NCI-H524 (cell line): ENCODE measurements at places on chromosomes 5 and 9.

- no peak for DNase-seq
These were observed 26.4 kb downstream of the FBXL7 start for GRCh38 chr5:15526413-15526812.

GRCh38 chr9:87776481-87777379 is 50.8 kb downstream of the CTSL start:
- DNase-seq, result no peak

DNA sequence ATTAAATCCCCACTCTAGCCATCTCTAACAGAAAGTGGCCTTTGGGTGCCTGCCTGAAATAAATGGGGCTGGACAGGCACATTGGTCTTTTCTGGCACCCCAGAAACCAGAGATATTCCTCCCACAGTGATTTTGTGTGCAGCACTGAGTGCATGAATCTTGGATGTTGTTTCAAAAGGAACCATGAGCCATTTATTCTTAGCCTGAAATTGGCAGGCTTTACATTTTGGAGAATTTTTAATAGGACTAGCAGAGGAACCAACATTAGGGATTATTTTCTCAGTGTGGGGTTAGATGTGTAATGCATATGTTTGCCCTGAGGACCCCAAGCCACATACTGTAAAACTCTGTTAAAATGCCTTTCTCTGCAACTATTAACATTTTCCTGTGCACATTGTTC is 451.3 kb downstream of the NFIB start:
- DNase-seq, result no peak

DNA sequence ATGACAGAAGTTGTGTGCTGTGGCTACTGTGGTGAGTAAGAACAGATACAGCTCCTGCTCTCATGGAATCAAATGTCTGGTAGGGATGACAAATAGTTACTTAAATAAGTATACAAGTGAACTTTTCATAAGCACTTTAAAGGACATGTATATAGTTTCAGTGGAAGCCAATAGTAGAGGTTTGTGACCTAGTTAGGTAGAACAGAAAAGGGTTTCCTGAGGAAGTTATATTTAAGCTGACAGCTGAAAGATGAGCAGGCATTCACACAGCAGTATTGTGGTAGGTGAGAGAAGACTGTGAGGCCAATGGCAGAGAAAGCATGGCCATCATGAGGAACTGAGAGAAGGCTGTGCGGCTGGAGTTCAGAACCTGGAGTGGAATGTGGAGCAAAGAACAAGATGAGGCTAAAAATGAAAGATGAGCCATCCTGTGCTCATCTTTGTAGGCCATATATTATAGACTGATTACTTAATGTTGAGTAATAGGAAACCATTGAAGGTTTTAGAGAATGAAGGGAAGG is 15.4 kb downstream of the FAM174A start:
- no peak for DNase-seq

GRCh38 chr9:100884518-100884917 is 144.0 kb upstream of the PLPPR1 start:
- DNase-seq, result peak; percentile 46

DNA sequence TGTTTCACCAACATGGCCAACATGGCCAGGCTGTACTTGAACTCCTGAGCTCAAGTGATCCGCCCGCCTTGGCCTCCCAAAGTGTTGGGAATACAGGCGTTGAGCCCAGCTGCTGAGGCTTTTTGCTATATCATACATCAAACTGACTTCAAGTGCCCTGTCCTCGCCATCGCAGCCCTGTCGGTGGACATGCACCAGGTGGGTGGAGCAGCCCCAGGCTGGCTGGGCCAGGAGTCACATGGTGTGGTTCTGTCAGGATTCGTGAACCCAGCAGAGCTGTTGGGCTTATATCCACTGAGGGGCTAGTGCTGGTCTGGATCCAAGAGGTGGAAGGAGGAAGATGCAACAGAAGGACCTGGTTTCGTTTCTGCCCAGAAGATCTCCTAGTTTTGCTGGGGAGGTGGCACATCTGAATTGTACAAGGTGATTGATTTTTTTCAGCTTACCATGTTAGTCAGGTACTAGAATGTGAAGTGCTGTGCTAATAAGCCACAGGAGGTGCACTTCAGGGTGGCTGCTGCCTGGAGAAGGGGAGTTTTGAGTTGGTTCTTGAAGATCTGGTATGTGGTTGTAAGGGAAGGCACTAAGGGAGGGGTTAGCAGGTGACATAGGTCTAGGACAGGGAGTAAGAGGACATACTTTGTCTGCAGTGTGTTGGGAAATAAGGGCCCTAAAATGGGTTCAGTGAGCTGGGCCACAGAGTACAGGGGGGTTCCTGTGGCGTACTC is 16.1 kb downstream of the PCBD2 start:
- no peak for DNase-seq

DNA sequence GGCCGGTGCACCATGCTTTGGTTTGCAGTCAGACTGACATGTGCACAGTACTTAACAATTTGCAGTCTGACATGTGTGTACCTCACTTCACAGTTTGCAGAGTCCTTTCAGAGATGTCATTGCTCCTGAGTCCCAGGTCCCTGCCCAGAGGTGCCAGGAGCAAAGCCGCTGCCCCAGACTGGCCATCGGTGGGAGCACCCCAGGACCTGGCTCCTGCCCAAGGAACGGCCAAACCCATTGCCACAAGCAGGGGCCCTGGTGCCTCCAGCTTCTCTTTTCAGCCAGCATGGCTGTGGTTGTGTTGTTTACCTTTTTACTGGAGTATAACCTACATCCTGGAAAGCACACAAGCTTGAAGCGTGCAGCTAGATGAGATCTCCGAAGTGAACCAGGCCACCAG is 28.6 kb downstream of the RASGEF1C start:
- DNase-seq, result no peak

- no peak for DNase-seq
These were observed 41.7 kb upstream of the UBAC1 start for GRCh38 chr9:136002881-136003280.

DNA sequence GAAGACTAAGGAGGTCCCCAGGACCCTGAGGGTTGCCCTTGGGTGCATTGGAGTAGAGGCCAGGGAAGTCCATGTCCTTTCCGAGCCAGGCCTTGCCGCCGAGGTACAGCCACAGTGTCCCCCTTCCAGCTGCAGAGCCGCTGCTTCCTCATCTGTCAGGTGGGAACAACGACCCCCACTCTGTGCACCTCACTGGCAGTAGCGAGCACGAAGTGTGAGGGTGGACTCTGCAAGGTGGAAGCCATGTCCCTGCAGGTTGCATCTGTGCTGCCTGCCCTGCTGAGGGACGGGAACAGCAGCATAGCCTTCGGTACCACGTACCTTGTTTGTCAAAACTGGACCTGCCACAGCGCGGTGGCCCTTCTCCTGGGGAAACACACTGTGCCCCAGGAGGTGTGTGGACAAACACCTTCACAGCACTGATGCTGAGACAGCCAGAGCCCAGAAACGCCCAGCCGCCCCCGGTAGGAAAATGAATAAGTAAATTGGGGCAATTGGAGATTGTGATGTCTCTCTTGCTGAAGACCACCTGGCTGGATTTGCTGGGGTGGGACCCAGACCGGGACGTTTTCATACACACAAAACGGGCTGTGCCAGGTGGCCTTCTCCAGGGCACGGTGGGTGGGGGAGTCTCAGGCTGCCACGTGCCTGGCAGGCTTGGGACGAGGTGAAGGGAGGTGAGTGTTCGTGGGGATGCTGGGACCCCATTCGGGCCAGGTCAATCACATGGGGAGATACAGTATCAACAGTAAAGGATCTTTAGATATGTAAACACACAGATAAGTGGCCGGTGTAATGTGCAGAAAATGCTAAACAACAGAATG is 157.3 kb downstream of the RXRA start:
- no peak for DNase-seq

GRCh38 chr5:131252824-131253171 is 11.1 kb upstream of the CDC42SE2 start:
- DNase-seq, result no peak

- no peak for DNase-seq
These were observed 401.3 kb downstream of the ENC1 start for GRCh38 chr5:74239261-74239660.
